ENCODE measurements at places on chromosomes 7 and 10.
A peak's percentile ranks its signal among the peaks of the same experiment; 100 is the strongest.

DNA sequence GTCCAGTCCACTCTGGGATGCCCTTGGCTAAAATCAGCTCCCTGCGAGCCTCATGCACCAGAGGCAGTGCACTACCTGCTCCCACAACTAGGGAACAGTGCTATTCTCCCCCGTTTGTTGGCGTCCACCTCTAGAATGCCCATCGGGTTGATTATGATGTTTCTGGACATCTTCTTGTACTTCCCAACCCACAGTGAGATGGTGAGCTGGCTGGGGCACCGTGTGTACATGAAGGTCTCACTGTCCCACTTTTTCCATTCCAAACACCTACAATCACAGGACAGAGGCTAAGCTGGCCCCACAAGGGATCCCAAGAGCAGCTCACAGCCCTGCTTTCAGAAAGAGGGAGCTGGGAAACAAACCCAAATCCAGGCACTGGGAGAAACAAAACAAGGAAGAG, 126.2 kb upstream of the ZNF92 start:
- DNase-seq: no peak

DNA sequence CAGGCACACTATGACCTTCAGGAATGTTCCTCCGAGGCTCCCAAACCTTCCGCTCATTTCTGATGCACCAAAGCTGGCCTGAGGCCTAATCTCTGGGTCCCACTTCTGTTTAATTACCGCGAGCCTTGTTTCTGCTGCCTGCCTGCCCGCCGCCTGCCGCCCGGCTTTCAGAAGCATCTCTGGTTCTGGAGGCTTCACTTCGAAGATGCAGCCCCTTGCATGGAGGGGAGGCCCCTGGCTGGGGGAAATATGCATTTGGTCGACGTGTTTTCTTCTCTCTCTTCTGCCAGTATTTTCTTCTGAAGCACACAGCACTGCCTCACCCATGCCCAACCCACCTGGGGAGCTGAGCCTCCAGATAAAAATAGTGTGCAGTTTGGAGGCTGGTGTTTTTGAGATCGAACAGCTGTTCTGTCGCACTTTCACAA, 166.9 kb downstream of the PAXIP1 start:
- DNase-seq: no peak

DNA sequence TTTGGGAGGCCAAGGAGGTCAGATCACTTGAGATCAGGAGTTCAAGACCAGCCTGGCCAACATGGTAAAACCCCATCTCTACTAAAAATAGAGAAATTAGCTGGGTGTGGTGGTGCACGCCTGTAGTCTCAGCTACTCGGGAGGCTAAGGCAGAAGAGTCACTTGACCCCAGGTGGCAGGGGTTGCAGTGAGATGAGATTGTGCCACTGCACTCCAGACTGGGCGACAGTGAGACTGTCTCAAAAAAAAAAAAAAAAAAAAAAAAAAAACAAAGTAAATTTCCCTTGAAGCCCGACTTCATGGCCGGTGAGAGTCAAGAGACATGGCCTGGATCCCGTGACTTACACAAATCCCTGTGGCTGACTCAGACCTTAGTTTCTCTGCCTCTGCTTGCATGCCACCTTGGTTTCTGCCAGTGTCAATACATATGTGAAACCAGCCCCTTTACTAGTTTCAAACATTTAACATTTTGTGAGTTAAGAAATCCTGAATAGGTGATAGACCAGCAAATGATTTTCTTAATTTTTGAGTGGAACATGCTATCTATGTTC, 62.8 kb downstream of the ZEB1 start:
- no peak for DNase-seq

DNA sequence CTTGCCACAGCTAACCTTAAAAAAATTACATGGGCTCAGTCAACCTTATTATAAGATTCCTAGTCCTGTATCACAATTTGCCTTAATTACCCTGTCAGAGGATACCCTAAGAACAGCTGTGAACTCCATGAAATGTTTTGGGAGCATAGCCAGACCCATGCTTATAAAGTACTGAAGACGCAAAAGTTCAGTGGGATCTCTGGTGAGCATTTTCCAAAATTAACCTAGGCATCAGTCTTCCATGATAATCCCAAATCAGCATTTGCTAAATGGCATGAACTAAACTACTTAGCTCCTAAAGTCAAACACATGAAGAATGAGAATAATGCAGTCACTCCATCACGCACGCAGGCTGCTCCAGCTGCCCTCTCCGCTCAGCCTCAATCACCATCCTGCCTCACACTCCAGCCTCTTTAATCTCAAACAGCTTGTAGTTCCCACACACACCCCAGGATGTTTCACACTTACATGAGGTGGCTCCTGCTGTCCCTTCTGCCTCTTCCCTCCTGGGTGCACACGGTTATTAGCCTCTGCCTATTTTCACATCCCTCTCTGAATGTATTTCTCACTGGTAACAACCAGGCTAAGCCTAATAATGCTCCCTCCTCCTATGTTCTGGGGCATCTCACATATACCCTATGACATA, 15.3 kb downstream of the IGF2BP3 start:
- no peak for DNase-seq

DNA sequence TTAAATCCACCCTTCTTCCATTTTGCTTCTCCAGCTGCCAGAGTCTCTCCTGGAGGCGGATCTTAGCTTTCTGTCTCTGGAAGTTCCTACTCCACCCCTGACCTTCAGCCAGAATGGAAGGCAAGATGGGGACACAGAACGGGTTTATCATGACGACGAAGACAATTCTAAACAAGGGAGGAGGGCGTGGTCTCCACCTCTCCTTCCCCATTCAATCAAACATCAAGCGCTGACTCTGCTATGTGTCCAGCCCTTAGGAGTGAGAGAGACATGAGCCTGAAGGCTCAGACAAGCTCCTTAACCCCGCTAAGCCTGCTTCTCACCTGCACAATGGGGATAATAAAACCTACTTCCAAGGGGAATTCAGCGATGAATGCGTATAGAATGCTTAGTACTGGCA, 3.1 kb downstream of the CYP17A1 start:
- DNase-seq: no peak

DNA sequence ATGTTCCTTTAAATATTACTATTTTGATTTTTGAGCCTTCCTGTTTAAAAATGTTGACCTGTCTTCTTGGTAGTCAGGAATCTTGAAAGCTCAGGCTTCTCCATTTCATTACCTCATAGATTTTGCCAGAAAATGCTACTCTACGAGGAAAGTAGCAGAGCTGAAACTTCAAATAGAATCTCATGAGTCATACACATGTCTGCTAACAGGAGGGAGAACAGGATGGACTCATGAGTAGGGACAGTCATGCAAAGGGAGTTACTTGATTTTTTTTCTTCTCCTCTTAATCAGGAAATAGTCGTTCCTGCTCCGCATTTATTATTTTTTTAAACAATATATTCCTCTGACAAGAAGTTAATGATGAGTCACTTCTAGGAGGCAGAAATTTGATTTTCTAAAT, 37.0 kb upstream of the MINDY3 start:
- DNase-seq: no peak

- DNase-seq: no peak
Observed at GRCh38 chr10:4069491-4069890, 284.5 kb upstream of the KLF6 start.

- no peak for DNase-seq
Observed at GRCh38 chr10:88042160-88043100, 179.0 kb downstream of the PTEN start.

DNA sequence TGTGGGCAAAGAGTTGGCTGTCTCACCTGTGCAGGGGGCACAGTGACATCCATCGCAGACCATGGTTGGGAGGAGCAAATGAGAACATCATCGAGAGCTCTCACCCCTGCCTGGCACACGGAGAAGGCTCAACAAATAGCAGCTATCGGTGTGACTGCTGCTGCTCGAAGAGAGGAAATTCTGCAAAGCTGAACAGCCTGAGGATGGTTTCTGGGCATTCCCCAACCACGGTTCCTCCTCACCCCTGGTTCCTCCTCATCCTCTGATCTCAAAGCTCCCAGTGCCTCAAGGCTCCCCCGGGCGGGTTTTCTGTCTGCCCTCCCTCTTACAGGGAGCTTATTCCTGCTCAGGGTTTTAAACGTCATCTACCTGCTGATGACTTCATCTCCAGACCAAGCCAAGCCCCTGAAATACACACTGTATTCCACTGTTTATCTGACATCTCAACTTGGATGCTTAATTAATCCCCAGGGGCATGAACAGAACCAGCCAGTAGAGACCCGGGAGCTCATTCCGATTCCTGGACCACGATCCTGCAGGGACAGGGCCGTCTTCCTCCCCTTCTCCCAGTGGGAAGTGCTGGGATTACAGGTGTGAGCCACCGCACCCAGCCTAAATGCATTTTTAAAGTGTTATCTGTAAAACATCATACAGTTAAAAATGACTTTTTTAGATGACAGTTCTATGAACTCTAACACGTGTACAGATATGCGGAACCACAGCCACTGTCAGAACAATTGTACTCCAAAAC, 19.5 kb upstream of the NOM1 start:
- DNase-seq: peak; percentile 37

- no peak for DNase-seq
Observed at GRCh38 chr10:125812128-125812750, 10.8 kb downstream of the UROS start.

DNA sequence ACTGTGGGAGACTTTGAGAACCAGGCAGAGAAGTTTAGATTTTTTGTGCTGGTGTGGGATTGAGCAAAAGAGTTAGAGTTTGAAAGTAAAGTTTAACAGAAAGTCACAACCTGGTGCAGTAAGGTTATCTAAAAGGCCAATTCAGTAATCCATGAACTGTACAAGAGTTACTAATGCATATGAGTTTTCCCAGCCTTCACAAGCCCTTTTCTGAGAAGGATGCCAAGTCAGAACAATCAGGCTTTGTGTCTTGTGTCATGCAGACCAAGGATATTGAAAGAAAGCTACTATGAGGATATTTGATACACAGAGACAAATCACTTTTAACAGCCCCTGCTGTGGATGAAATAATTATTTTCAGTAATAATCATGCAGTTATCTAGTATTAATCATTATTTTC, 68.8 kb upstream of the MYO3A start:
- DNase-seq: no peak

DNA sequence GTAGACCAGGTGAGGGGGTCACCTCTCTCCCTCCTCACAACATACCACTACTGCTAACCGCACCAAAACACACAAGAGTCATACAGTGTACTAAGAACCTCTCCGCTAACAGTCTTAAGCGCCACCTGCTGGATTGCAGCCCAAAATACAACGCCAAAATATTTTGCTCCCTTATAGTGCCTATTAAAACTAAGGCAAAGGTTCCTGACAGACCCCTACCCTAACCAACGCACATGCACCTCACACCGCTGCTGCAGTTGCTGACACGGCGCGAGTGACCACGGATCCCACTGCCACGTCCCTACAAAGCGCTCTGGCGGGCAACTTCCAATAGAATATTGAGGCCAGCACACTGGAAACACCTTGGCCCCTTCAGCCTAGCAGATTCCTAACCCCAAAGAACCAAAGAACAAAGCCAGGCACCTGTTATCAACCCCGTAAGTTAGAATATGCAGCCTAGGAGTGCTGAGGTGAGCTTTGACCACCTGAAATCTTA, 563.6 kb upstream of the SEMA3D start:
- DNase-seq: no peak

Data from CD4-positive, alpha-beta T cell treated with Interleukin-2 at 100 ng/mL for 4 hours (primary cell).